ENCODE measurements at places on chromosomes 1 and 21.

- DNase-seq, result no peak
These were observed 7.7 kb downstream of the AMIGO1 start for GRCh38 chr1:109501644-109502363.

DNA sequence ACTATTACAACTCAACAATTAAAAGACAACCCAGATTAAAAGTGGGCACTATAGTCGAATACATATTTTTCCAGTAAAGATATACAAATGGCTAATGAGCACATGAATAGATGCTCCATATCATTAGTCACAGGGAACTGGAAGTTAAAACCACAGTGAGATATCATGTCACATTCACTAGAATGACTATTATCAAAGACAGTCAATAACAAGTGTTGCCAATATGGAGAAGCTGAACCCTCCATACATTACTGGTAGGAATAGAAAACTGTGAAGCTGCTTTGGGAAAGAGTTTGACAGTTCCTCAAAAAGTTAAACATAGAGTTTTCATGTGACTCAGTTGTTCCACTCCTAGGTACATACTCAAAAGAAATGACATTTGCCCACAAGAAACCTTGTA, 30.6 kb upstream of the MRPS6 start:
- no peak for DNase-seq

- no peak for DNase-seq
These were observed 101.1 kb downstream of the JAK1 start for GRCh38 chr1:64865105-64865757.

GRCh38 chr21:37405629-37406028, 39.1 kb downstream of the DYRK1A start:
- no peak for DNase-seq

Measured in HTR-8/SVneo (cell line).